Stimulated activated CD8-positive, alpha-beta memory T cell treated with anti-CD3 and anti-CD28 coated beads, Interleukin-2, amount 100 ng/mL, for 48 hours (primary cell): ENCODE measurements at places on chromosomes 1 and 21.

DNA sequence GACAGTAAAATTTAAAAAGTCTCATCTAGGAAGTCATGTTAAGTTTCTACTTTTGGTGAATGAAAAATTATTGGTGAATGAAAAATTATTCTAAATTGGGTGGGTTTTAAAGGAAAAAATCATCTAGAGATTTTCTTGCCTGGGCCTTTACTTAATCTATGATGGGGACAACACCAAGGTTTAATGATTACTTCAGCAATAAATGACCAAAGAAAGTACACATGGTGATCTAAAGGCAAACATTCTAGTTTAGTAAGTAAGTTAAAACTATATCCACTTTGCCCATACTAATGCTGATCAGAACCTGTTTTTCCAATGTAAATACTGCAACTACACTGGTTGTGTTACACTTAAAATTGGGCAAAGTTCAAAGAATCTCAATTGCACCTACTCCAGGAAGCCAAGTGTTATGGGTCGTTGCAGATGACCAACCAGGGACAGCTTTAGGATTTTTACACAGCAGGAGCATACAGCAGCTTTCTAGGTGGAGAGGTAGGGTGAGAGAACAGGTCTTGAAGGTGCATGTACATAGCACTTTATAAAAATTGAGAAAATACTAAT, 14.6 kb upstream of the RPL5 start:
- no peak for DNase-seq

DNA sequence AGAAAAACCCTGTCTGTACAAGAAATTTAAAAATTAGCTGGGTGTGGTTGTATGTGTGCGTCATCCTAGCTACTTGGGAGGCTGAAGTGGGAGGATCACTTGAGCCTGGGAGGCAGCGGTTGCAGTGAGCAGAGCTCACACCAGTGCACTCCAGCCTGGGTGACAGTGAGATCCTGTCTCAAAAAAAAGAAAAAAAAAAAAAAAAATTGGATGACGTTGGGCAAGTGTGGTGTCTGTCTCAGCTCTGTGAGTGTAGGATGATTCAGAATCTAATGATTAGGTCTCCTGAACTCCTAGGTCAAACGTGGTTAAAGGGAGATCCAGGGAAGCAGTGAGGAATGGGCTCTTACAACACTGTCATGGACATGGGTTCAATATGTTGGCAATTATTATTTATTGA, 435.9 kb downstream of the KIF26B start:
- no peak for DNase-seq

GRCh38 chr1:22889213-22889827, 83.3 kb downstream of the LACTBL1 start:
- no peak for DNase-seq

DNA sequence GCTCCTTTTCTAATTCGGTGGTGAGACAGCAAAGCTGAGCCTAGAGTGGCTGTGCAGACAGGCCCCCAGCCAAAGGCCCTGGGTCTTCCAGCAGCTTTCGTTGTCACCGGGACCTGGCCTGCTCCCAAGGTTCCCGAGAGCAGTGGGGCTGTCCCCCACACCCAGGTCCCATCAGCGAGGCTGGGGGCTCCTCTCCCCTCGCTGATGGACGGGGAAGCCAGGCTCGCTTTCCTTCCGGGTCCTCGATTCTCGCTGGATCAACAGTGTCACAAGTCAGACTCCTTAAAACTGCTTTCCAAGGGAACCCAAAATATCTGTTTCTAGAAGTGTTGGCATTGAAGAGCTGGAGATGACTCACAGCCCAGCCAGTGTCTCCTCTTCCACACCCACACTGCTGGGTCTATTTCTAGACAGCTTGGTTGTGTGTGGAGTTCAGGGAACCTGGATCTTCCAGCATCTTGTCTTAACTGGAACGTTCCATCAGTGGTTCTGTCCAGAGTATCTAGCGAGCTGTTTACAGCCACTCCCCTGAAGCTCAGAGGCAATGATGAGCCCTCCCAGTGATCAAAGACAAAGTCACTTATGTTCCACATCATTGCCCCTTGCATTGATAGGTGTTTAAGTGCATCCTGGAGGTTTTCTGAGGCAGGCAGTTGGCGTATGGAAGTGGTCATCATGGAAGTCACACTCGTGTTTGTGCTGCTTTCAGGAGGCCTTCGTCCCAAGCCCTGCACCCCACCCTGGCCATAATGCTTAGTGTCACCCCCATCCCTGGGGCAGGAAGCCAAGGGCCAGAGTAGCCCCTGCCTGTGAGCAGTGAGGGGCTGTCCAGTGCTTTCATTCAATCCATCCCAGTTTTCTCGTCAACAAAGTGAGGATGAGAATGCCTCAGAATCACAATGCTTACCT, 35.2 kb downstream of the RRP1 start:
- DNase-seq: no peak

- no peak for DNase-seq
These were observed 31.6 kb upstream of the NBL1 start for GRCh38 chr1:19612530-19612929.
